ENCODE measurements at places on chromosomes 7 and 10.
A peak's percentile ranks its signal among the peaks of the same experiment; 100 is the strongest.

DNA sequence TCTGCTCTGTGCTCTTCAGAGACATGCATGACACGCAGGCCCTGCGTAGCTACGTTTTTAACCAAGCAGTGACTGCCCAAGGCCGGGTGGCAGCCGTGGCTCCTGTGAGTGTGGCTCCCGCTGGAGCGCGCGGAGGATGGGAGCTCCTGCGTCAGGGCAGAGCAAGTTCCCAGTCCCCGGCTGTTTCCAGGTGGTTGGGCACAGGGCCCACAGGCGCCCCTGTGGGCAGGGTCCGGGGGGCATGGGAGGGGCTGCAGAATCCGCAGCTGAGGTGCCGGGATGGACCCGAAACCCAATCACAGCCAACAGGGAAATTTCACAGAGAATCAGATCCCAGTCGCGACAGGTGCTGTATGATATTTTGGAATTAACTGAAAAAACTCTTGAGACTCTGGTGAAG is 9.8 kb downstream of the NKX6-2 start:
- DNase-seq: no peak

DNA sequence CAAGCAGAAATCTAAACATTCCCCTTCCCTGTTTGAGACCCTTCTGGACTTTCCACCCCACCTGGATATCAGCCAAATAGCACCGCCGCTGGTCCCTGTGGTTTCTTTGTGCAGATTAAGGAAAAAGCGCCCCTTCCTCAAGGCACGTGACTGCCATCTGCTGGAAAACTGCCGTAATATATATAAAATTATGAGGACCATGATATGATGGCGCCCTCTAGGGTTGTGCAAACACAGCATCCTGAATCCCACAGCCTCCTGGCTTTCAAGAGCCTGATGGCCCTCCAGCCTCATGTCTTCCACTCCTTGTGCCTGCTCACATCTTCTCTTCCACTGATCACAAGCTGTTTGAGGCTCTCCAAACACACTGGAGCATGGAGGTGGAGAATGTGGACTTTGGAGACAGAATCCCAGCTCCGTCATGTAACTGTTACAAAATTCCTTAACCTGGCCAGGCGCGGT is 121.3 kb downstream of the MYL10 start:
- DNase-seq: no peak

DNA sequence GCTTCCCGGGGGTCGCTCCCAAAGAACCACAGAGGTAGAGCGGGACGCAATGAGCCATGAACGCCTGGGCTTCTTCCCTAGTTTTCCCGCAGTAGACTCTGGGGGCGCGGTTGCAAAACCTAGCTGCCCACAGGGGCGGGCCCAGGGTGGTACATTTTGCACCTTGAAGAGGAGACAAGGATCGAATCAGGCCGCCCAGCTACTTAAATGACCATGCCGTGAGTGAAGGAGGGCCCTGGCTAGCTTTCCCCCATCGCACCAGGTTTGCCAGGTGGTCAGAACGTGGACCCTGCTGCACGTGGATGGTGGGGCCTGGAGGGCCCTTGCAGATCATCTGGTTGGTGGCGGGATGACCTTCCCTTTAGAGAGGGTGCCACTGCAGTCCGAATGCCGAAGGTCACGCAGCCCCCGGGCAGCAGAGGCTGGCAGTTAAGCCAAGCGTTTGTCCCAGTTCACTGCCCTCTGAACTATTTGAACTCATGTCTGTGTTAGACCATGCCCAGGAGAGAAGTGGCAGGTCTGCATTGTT is 604 bp upstream of the SHTN1 start:
- peak; percentile 3 for DNase-seq

- no peak for DNase-seq
Measured at GRCh38 chr10:44387853-44388251, 3.0 kb upstream of the CXCL12 start.

DNA sequence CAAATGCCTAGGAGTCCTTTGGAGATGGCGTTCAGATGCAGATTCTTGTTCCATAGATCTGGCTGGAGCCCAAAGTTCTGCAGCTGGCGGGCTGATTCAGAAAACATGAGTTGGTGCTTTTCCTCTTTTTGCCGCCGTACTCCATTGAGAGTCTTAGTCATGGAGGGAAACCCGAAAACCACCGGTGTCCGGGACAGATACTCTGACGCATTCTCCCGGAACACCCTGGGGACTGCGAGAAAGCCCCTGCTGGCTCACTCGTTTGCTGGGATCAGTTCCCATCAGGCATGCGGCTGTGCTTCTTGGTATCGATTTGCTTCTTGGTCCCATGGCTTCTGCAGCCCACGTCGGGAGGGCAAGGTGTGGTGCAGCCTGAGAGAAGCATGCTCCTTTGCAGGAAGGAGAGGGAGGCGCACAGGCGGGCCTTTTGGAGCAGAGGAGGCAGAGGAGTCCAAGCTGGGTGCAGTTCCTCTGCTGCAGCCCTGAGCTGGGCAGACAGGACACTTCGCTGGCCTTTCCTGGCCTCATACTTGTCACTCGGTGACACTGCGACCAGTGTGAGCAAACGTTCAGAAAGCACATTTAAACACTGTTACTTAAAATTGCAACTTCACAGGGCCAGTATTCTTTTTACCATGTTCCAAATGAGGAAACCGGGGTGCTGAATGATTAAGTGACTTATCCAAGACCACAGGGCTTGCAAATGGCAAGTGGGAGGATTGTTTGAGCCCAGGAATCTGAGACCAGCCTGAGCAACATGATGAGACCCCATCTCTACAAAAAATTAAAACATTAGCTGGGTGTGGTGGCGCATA is 30.6 kb upstream of the PFKFB3 start:
- peak; percentile 91 for DNase-seq

- no peak for DNase-seq
Measured at GRCh38 chr10:99080275-99080945, 155.2 kb downstream of the HPSE2 start.

- no peak for DNase-seq
Measured at GRCh38 chr10:104433669-104434068, 80.0 kb downstream of the CFAP58 start.

GRCh38 chr7:151101621-151102396 is 15.5 kb downstream of the AGAP3 start:
- no peak for DNase-seq

- peak; percentile 58 for DNase-seq
Measured at GRCh38 chr10:122154545-122155366, 116.3 kb upstream of the BTBD16 start.

GRCh38 chr7:335358-336148 is 45.6 kb downstream of the FOXL3 start:
- DNase-seq: no peak

DNA sequence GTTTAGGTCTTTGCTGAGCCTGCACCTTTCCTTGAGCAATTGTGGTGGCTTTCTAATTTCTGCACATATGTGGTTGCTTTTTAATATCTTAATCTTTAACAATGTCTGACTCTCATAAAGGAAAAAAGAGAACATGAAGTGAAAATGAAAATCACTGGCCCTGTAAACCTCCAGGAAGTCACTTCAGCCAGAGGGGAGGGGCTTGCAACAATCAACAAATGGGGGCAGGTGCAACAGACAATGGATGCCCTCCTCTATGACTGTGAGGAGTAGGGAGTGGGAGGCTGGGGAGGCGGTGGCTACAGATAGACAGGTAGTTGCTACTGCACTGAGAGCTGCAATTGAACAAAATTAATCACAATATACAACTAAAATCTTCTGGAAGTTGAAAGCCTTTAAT is 1377.4 kb downstream of the XPNPEP1 start:
- DNase-seq: no peak

GRCh38 chr10:61825628-61826027 is 75.9 kb upstream of the ARID5B start:
- DNase-seq: no peak

DNA sequence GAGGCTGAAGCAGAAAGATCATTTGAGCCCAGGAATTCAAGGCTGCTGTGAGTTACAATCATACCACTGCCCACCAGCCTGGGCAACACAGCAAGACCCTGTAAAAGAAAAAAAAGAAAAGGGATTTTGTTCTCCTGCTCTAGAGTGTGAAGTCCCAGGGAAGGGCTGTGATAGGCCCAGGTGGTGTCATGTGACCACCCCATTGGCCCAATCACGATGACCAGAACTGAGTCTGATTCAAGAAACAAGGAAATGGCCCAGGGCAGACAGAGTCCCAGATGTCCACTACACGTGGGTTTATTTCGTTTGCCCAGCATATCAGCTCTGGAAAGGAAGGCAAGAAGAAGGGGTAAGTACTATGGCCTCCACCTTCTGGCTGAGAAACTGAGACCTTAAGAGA is 81.3 kb upstream of the CUX1 start:
- DNase-seq: no peak

DNA sequence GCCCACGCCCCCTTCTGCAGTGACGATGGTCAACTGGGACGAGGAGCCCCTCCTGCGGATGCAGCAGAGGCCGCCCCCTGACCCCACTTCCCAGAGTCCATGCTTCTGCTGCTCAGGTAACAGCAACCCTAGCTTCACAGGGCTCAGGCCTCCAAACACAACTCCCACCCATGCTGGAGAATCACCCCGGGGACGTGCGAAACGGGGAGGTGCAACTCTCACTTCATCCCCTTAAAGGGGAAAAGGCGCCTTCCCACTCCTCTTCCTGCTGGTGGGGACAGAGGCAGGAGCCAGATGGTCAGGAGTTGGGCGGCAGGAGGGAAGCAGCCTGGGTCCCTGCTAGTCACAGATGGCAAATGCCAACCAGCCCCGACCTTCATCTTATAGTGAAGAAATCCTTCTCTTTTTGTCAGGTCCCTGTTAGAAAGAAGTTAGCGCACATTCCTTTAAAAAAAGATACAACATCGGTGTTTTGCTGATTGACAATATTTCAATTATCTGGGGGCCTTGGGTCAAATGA is 155.4 kb downstream of the DIP2C start:
- no peak for DNase-seq

GRCh38 chr10:69398466-69398865 is 18.3 kb downstream of the TACR2 start:
- DNase-seq: no peak

- DNase-seq: no peak
Measured at GRCh38 chr10:57457972-57458512, 809.7 kb downstream of the IPMK start.

DNA sequence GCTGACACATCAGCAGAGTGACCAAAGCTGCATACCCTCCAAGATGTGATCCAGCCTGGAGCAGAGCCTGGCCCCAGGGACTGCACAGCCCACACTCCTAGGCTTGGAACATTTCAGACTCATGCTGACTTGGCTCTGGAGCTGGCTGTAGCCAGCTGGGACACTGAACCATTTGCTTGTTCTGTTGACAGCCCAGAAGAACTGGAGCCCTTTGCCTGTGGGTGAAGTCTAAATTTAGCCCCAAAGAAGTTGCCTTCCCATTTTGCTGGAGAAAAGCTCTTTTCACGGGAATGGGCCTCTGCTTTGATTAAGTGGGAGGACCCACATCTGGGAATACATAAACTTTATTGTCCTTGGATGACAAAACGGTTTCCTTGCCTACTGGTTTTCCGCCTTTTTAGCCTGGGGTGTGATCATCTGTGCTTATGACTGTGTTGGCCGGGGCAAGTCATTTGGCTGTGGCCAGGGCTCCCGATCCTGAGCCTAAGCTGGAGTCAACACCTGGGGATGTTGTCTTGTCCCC is 186.2 kb upstream of the BMPER start:
- DNase-seq: peak; percentile 26

GRCh38 chr7:42502022-42502421 is 265.0 kb upstream of the GLI3 start:
- peak; percentile 51 for DNase-seq

DNA sequence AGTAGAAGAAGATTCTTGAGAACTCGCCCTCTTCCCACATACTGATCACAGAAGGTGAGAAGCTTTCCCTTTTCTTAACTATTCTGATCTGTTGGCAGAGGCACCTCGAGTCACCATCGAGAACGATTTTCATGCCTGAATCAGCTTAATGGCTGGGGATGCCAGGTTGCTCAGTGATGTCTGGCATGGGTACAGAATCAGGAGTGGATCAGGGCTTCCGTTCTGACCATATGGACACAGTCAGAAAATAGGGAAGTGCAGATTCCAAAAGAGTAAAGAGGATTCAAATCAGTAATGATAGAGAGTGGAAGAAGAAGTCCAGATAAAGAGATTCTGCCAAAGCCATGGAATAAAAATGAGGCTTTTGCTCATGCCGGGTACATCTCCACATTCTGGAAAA is 52.0 kb upstream of the GRB10 start:
- no peak for DNase-seq

- DNase-seq: peak; percentile 56
Measured at GRCh38 chr10:69327463-69328379, 49.4 kb downstream of the HK1 start.

DNA sequence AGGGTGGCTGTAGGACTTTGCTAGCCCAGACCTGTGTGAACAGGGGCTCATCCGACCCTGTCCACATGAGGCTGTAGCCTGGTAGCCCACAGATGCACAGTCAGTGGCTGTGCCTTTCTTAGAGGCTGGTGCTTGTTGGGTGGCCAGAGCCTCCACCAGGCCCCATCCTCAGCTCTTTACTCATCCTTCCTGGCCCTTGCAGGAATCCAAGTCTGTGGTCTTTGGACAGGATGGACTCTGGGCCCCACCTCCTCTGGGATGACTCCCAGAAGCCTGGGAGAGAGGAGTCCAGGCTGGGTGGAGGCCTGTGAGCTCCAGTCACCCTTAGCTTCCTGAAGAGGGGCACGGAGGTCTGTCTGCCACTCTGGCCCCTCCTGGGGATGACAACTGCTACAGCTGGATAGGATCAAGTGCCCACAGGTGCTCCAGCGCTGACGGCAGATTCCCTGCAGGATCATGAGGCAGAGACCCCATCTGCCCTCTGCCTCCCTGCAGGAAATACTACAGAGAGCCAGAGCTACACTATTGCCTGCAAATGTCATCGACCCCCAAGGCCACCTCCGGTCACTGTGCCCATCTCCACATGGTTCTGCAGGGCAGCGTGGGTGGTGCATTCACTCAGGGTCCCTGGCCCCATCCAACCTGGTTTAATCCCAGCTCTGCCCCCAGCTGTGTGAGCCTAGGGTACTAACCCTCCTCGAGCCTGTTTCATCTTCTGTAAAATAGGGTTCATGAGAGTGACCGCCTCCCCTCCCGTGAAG is 114.5 kb downstream of the PTPN20 start:
- peak; percentile 91 for DNase-seq

DNA sequence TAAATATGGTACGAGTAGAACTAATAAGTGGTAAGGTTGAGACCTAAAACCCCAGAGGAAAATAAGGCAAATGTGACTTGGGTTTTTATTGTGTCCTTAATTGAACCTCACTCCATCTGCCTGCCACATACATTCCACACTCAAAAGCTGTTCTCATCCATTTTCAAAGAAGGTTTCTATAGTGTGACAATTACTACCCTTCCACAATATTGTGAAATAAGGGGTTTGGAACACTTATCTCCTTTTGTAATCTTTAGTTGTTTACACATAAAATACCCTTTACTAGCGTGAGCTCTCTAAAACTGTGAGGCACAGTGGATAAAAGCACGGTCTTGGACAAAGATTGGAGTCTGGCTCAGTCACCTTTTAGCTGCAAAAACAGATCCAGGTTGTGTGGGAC is 166.6 kb downstream of the THSD7A start:
- no peak for DNase-seq

DNA sequence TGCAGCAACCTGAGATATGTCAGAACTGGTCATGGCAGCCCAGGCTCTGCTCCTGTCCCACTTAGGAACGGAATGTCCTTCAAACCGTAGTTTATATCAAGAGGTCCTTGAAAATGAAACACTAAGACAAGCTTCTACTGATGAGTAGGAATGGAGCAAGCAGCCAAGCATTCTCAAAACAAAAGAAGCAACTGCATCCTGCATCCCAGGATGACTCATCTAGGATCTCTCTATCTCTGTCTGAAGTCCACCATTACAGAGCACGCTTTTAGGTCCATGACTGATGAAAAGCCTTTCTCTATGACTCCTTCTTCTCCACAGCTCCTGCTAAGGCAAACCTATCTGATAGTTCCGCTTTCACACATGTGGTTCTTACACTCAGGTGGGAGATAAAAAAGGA is 16.3 kb downstream of the MBL2 start:
- DNase-seq: no peak

- DNase-seq: no peak
Measured at GRCh38 chr7:155800741-155801267, 11.5 kb downstream of the SHH start.

Data from AG08395 (cell line).